ENCODE measurements at places on chromosomes 6 and 20.

DNA sequence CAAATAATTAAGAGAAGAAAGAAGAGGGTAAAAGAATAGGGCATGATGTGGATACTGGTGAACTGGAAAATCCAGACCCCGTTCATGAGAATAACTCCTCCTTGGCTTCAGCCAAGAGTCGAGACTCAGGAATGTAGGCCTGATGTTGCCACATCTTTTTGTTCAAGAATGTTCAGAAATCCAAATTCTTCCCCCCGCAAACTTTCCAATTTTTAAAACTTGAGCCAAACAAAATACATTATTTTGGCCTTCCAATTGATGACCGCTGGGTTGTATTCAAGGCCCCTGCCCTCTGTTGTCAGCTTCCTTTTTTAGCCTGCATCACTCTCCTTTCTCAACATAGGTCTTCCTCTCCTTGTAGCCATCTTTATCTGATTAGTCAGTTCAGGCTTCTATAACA is 106.1 kb downstream of the TNFAIP3 start:
- DNase-seq: no peak

DNA sequence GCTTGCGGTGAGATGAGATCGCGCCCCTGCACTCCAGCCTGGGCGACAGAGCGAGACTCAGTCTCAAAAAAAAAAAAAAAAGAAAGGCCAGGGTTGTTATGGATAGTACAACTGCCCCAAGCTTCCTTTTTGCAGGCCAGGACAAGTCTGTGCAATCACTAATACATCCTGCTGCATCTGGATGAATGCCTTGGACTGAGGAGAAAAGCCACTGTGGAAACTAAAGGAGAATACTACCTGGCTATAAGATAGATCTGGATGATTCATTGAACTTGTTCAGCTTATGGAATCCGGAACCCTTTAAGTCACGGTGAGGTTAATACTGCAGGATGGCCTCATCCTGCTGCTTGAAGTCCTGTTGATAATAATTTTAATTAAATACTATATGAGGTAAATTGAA is 278.2 kb downstream of the TFAP2A start:
- DNase-seq: no peak

DNA sequence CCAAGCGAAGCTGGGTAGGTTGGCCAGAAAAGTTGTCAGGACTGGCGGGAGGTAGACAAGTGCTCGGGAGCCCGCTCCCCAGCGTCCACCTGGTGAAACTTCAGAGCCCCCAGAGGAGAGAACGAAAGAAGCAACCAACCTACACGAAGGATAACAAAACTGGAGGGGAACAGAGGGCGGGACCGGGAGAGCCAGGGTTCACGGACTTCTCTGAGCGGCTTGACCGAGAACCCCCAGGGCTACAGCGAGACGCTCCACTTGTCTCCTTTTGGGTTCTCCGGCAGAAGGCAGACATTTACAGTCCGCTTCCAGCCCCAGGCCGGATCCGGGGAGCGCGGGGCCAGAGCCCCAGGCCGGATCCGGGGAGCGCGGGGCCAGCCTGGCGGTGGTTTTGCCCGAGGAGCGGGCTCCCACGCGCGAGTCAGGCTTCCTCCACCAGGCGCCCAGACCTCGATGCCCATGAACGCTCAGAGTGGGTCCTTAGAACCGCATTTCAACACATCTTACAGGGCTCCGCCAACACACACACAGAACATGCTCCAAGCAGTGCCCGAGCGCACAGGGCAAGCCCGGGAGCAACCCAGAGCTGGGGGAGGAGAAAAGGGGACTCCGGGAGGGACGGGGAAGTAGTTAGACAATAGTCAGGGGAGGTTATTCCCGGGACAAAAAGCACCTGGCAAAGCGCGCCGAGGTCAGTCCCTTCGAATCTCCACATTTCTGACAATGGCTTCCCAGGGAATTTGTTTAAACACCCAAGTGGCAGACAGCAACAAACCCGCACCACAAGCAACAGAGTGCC is 1.1 kb downstream of the PTPRK start:
- DNase-seq: peak; percentile 10

- DNase-seq: no peak
These were observed 7.1 kb upstream of the ADGRG6 start for GRCh38 chr6:142294679-142295078.

- no peak for DNase-seq
These were observed 32.7 kb downstream of the CENPW start for GRCh38 chr6:126372626-126373025.

GRCh38 chr6:103723438-103724322 is 1136.0 kb downstream of the HACE1 start:
- DNase-seq: no peak

GRCh38 chr20:33697129-33697528 is 10.9 kb upstream of the E2F1 start:
- no peak for DNase-seq

DNA sequence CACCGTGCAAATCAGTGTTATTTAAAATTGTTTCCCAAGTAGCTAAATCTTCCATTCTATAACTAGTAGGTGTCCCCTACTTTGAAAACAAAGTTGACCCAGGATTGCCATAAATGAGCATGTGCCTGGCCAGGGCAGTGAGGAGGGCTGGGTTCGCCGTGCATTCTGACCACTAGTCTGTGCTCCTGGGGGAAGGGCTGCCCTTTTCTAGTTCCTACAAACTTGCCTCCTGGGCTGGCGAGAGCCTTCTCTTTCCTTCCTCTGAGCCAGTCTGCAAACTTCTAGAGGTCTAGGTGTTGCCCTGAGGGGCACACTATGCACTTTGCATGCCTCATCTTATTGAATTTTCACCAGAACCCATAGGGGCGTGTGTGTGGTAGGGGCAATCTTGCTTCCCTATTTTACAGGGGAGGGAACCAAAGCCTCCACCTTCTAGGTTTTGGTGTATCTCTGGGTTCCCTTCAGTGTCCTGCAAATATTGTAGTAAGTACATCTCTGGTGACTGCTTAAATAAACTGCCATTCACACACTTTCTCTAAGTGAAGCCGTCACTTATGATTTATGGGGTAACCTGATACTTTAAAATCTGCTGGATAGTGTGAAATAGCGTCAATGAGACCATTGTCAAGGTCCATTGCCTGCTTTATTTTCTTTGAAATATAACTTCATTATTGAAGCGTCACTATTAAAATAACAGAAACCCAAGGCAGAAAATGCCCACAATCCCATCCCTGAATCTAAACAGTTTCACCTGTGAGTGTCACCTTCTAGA is 42.2 kb downstream of the CDH26 start:
- no peak for DNase-seq

DNA sequence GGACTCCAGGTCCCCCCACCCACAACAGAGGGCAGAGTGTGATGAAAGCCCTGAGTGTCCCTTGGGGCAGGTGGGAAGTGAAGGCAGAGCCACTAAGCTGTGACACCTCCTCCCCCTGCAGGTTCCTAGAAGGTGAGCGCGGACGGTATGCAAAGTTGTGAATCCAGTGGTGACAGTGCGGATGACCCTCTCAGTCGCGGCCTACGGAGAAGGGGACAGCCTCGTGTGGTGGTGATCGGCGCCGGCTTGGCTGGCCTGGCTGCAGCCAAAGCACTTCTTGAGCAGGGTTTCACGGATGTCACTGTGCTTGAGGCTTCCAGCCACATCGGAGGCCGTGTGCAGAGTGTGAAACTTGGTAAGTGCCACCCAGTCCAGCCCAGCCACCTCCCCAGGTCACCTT is 159.6 kb upstream of the RNF24 start:
- DNase-seq: no peak

Measured in stimulated activated CD4-positive, alpha-beta T cell treated with anti-CD3 and anti-CD28 coated beads, Interleukin-4, amount 100 ng/mL, for 4 hours (primary cell).